ENCODE measurements at places on chromosomes 4 and X.

GRCh38 chr4:108717386-108717785, 45.5 kb downstream of the ETNPPL start:
- DNase-seq: no peak

DNA sequence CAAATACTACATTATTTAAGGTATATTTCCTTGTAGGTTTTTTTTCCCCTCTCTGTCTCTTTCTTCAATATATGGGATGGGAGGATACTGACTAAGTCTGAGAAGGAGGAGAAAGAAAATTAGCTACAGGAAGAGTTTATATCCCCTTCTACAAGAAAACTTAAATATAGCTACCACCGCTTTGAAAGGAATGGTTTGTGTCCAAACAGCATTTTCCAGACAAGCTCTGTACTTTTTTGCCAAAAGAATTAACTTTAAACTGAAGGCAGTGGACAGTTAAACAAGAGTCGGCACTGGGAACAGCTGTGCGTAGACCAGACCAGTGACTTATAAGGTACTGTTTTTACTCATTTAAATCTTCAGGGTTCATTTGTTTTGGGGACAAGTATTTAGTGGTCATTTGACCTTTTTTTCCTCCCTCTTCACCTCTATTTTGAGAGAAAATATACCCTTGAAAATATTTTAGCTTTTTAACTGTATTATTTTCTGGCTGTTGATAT, 303.7 kb downstream of the ARHGAP24 start:
- no peak for DNase-seq

GRCh38 chr4:168710353-168710946, 213.6 kb downstream of the PALLD start:
- no peak for DNase-seq

DNA sequence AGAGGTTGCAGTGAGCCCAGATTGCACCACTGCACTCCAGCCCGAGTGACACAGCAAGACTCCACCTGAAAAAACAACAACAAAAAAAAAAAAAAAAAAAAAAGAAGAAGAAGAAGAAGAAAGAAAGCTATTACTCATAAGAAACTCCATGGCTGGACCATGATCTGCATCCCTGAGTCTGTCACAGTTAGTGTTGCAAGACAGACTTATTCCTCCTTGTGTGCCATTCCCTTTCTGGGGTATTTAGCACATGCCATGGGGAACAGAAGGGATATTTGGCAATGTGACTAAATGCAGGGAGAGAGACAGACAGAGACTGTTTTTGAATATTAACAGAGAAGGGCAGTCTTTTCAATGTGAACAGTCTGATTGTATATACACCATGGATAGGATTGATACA, 16.7 kb upstream of the PDS5A start:
- no peak for DNase-seq

- no peak for DNase-seq
Observed at GRCh38 chr4:39905656-39906055, 72.1 kb downstream of the PDS5A start.

GRCh38 chr4:122764071-122764820, 31.7 kb downstream of the BBS12 start:
- DNase-seq: no peak

- DNase-seq: no peak
Observed at GRCh38 chr4:102639598-102639997, 121.2 kb downstream of the MANBA start.

Data from NCI-H524 treated with DMSO at 0.1 percent for 48 hours (cell line).